ENCODE measurements at places on chromosomes 5 and 9. TPM values are rescaled to one million over a fixed set of nuclear protein-coding genes. Genes with fewer than 3 reads are reported as not detected.

GRCh38 chr5:132474881-132475496 lies 15.6 kb downstream of the IRF1 start:
- H3K4me3 ChIP-seq = no peak overlapping the region
- peak; percentile 6 for DNase-seq
- H3K27ac ChIP-seq = peak overlapping the region; percentile 14
- H3K36me3 ChIP-seq = no peaks in the 10 kb centered on the region
- H3K4me1 ChIP-seq = peaks cover 71% of the 10 kb centered on the region
- H3K27me3 ChIP-seq = no peaks in the 10 kb centered on the region

DNA sequence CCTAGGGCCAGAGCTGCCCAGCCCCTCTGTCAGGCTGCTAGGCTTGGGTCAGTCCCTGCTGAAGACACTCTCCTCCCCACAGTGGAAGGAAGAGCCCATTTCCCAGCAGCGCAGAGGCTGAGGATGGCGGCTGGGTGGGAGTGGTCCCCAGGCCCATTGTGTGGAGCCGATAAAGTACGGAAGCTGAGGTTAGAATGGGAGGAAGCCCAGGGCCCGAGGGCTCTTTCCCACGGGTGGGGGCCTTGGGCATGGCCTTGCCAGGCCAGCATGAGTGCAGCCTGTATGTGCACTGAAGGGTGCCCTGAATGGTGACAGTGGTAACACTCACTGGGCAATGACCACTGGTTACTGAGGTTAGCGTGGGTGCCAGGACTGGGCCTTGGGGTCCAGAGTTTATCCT lies 125.9 kb downstream of the RGS3 start:
- peaks cover 5% of the 10 kb centered on the region for H3K36me3 ChIP-seq
- no peak overlapping the region for H3K4me3 ChIP-seq
- DNase-seq = no peak
- peaks cover 51% of the 10 kb centered on the region for H3K4me1 ChIP-seq
- H3K27ac ChIP-seq = no peak overlapping the region
- H3K27me3 ChIP-seq = no peaks in the 10 kb centered on the region

DNA sequence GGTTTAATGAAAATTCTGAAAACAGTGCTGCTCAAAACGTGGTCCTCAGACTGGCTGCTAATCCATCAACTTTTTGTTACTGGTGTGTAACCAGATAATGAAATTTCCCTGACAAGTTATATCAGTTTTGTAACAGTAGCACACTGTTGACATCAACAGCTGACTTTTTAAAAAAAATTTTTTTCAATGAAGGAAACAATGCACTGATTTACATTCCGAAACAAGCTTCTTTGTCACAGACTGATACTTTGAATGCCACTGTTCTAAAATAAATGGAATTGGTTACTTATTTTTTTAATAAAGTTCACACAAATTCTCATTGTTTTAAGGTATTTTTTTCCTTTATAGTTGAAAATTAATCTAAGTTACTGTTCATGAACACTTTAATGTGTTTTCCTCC lies 169.1 kb downstream of the NIPBL start:
- H3K4me1 ChIP-seq = no peaks in the 10 kb centered on the region
- H3K4me3 ChIP-seq = no peak overlapping the region
- no peak for DNase-seq
- H3K36me3 ChIP-seq = peaks cover 9% of the 10 kb centered on the region
- H3K27ac ChIP-seq = no peak overlapping the region

DNA sequence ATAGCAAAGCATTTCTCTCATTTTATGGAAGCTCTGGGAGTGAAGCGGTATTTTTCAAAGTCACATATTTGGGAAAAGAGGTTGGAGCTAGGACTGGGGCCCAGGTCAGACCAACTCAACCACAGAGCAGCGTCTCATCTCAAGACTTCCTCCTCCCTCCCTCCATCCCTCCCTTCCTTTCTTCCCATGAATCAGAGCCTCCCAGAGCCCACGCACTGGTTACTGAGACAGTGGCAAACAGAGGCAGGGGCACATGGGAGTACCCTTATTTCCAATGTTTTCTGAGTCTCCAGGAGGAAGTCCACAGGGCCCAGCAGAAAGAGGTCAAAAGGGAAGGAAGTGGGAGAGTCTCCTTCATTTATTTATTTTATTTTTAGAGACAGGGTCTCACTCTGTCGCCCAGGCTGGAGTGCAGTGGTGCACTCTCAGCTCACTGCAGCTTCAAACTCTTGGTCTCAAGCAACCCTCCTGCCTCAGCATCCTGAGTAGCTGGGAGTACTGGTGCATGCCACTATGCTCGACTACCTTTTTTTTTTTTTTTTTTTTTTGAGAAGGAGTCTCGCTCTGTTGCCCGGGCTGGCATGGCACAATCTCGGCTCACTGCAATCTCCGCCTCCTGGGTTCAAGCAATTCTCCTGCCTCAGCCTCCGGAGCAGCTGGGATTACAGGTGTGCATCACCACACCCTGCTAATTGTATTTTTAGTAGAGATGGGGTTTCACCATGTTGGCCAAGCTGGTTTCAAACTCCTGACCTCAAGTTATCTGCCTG lies 52.5 kb upstream of the CDKN2AIPNL start:
- no peaks in the 10 kb centered on the region for H3K27me3 ChIP-seq
- H3K27ac ChIP-seq = no peak overlapping the region
- DNase-seq = no peak
- no peaks in the 10 kb centered on the region for H3K36me3 ChIP-seq
- no peak overlapping the region for H3K4me3 ChIP-seq
- H3K4me1 ChIP-seq = peaks cover 19% of the 10 kb centered on the region

- no peak for DNase-seq
- no peaks in the 10 kb centered on the region for H3K36me3 ChIP-seq
- no peak overlapping the region for H3K27ac ChIP-seq
- H3K27me3 ChIP-seq = peaks cover 3% of the 10 kb centered on the region
- no peak overlapping the region for H3K4me3 ChIP-seq
These were observed 247.6 kb downstream of the TMEM232 start for GRCh38 chr5:110478895-110479294.

- peaks cover 14% of the 10 kb centered on the region for H3K4me1 ChIP-seq
- H3K36me3 ChIP-seq = no peaks in the 10 kb centered on the region
- no peaks in the 10 kb centered on the region for H3K27me3 ChIP-seq
- no peak for DNase-seq
These were observed 41.9 kb upstream of the ITGA2 start for GRCh38 chr5:52947208-52947607.

DNA sequence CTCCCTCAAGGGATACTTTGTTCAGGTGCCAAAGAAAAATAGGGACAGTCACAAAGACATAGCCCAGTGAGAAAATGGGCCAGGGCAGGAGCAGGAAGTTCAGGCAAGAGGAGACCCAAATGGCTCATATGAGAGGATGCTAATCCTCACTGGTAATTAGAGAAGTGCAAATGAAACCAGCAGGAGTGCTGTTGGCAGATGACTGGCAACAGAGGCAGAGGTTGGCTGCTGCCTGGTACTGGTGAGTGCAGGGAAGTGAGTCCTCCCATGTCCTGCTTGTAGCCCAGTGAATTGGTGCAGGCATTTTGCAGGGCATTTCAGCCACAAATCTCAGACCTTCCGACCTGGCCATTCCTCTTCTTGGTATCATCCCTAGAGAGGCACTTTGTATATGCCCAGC lies 23.5 kb downstream of the ODF2 start:
- DNase-seq = no peak
- no peaks in the 10 kb centered on the region for H3K4me1 ChIP-seq
- no peak overlapping the region for H3K4me3 ChIP-seq
- no peaks in the 10 kb centered on the region for H3K27me3 ChIP-seq
- peaks cover 41% of the 10 kb centered on the region for H3K36me3 ChIP-seq

DNA sequence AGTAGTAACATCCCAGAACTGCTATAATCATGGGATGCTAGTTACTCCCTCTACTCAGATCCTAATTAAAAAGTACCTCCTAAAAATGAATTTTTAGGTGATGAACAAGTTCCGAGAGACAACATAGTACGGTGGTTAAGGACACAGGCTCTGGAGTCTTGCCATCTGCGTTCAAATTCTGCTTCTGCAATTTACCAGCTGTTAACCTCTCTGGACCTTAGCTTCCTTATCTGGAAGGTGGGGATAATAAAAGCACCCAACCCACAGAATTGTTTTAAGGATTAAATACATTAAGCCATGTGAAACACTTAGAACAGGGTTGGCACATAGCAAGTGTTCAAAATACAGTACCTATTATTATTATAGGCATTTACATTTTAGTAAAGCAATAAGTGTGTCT lies 77.5 kb upstream of the XPA start:
- peaks cover 5% of the 10 kb centered on the region for H3K36me3 ChIP-seq
- no peak overlapping the region for H3K4me3 ChIP-seq
- no peak for DNase-seq
- H3K27ac ChIP-seq = no peak overlapping the region
- H3K4me1 ChIP-seq = no peaks in the 10 kb centered on the region

DNA sequence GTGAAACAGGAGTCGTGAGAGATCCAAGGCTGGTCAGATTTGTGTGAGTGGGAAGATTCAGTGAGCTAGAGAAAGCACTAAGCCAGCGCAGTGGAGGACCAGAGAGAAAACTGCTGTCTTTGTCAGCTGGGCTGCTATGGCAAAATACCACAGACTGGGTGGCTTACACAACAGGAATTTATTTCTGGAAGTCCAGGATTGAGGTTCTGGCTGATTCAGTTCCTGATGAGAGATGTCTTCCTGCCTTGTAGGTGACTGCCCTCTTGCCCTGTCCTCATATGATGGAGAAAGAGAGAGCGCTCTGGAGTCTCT lies 24.2 kb upstream of the ANKRD33B start:
- no peak for DNase-seq
- peaks cover 11% of the 10 kb centered on the region for H3K4me1 ChIP-seq
- H3K27ac ChIP-seq = no peak overlapping the region
- H3K27me3 ChIP-seq = peaks cover 25% of the 10 kb centered on the region
- no peaks in the 10 kb centered on the region for H3K36me3 ChIP-seq

DNA sequence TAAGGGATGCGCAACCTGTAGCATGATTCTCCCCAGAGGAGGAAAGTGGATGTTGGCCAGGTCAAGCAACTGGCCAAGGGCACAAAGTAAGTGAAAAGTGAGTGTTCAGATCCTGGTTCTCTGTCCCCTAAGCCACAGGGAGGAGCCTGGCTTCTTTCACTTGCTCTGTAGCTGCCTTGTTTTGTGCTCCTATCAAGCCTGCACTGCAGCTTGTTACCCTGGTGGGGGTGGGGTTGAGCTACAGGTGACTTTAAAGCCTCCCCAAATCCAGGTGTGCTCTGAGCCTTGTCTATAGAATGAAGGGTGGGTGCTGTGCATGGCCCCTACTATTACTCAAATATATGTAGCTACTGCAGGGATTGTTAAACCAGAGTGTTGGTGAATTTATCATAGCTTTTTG lies 32.9 kb downstream of the RALGPS1 start:
- no peaks in the 10 kb centered on the region for H3K4me1 ChIP-seq
- H3K36me3 ChIP-seq = no peaks in the 10 kb centered on the region
- DNase-seq = peak; percentile 29
- no peak overlapping the region for H3K27ac ChIP-seq
- H3K27me3 ChIP-seq = peaks cover 16% of the 10 kb centered on the region

GRCh38 chr9:120440791-120441190 lies 139.2 kb downstream of the CDK5RAP2 start:
- H3K27me3 ChIP-seq = no peaks in the 10 kb centered on the region

- H3K27me3 ChIP-seq = peaks cover 4% of the 10 kb centered on the region
- DNase-seq = no peak
These were observed 149.6 kb downstream of the TTC39B start for GRCh38 chr9:15157381-15157780.

DNA sequence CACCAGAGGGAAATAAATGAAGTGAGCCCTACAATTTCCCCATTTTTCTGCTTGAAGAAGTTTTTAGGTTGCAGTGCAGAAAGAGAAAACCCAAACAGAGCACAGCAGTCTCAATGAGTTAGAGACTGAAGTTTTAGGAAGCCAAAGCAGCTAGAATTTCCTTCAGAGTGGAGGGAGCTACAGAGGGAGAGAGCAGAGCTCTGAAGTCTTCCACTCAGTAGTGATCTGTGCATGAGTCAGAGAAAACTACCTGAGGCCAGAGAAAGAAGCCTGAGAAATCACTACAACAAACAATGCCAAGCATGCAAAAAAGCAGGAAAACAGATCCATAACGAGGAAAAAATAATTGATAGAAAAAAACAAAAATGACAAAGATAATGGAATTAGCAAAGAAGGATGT lies 17.9 kb upstream of the NDUFB6 start:
- no peak for DNase-seq
- H3K36me3 ChIP-seq = no peaks in the 10 kb centered on the region
- H3K4me3 ChIP-seq = no peak overlapping the region
- no peak overlapping the region for H3K27ac ChIP-seq

- H3K36me3 ChIP-seq = no peaks in the 10 kb centered on the region
- H3K27ac ChIP-seq = no peak overlapping the region
- no peak overlapping the region for H3K4me3 ChIP-seq
- H3K27me3 ChIP-seq = no peaks in the 10 kb centered on the region
These were observed 40.5 kb upstream of the CDH18 start for GRCh38 chr5:20028506-20028905.

GRCh38 chr5:139636207-139636792 lies 11.8 kb upstream of the CXXC5 start:
- peak; percentile 91 for DNase-seq
- H3K36me3 ChIP-seq = no peaks in the 10 kb centered on the region
- peak overlapping the region; percentile 19 for H3K4me3 ChIP-seq
- no peaks in the 10 kb centered on the region for H3K27me3 ChIP-seq
- peak overlapping the region; percentile 61 for H3K27ac ChIP-seq

DNA sequence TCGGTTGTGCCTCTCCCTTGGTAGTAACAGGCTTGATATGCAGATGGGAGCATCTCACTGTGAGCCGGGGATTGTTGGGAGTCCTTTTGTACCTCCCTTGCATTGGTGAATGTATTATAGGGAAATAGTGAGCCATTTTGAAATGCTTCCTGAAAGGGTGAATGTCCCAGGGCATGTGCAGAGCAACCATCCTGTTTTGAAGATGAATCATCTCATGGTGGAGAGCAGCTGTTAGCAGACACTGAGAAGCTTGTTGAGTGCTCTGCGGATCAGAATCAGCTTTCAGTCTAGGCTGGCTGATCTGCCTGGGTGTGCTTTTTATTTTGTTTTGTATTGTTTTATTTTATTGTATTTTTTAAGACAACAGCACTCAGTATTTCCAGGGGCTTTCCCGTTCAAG lies 29.7 kb downstream of the SLC36A1 start:
- H3K4me3 ChIP-seq = no peak overlapping the region
- H3K27ac ChIP-seq = no peak overlapping the region
- DNase-seq = no peak

DNA sequence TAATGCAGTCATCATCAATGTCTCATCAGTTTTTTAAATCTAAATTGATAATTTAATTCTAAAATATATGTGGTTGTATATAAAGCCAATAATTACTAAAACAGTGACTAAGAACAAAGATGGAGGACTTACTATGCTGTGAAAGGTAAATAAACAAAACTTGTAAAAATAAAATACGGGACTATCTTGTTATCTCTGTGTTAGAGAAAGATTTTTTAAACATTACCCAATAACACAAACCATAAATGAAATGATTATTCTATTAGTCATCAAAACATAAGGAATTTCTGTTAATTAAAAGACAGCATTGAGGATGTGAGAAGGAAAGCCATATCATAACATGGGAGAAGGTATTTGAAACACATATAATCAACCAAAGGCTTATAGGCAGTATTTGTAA lies 226.2 kb upstream of the SMC2 start:
- H3K27ac ChIP-seq = no peak overlapping the region
- DNase-seq = no peak
- no peaks in the 10 kb centered on the region for H3K27me3 ChIP-seq
- H3K4me3 ChIP-seq = no peak overlapping the region

The HNRNPK gene
- total RNA-seq = 679 TPM

The SHOC1 gene
- total RNA-seq = not detected

The F12 gene
- total RNA-seq = 5.4 TPM

The C5 gene
- total RNA-seq = 1.6 TPM

The GABBR2 gene
- not detected for total RNA-seq

The PALM2AKAP2 gene
- total RNA-seq = 2.4 TPM

The PKN3 gene
- 7.3 TPM for total RNA-seq

The FSTL4 gene
- 0.29 TPM for total RNA-seq
